Activated gamma-delta T cell treated with anti-CD3 and anti-CD28 coated beads, Interleukin-2, amount 50 U/mL, for 16 hours (primary cell): ENCODE measurements at places on chromosomes 6 and 20.

- no peak for DNase-seq
Measured at GRCh38 chr6:22821664-22822320, 252.4 kb downstream of the HDGFL1 start.

GRCh38 chr6:155177363-155177961 lies 86.4 kb upstream of the CLDN20 start:
- peak; percentile 27 for DNase-seq

DNA sequence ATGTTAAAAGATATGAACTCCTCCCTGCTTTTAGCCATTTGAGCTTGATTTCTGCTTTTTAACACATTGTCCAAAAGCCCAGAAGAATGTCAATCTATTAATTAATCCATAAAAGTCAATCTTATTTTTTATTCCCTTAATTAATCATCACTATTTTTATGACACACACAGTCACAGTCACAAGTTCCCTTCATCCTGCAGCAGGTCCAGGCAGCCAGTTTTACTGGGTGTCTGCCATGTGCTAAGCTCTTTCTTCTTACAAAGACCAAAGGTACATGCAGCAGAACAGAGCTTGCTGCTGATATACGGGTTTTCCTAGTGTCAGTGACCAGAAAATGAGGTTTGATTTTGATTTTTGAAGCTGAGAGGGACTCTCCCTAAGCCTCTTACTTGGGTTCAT lies 53.3 kb upstream of the SLC22A23 start:
- no peak for DNase-seq

DNA sequence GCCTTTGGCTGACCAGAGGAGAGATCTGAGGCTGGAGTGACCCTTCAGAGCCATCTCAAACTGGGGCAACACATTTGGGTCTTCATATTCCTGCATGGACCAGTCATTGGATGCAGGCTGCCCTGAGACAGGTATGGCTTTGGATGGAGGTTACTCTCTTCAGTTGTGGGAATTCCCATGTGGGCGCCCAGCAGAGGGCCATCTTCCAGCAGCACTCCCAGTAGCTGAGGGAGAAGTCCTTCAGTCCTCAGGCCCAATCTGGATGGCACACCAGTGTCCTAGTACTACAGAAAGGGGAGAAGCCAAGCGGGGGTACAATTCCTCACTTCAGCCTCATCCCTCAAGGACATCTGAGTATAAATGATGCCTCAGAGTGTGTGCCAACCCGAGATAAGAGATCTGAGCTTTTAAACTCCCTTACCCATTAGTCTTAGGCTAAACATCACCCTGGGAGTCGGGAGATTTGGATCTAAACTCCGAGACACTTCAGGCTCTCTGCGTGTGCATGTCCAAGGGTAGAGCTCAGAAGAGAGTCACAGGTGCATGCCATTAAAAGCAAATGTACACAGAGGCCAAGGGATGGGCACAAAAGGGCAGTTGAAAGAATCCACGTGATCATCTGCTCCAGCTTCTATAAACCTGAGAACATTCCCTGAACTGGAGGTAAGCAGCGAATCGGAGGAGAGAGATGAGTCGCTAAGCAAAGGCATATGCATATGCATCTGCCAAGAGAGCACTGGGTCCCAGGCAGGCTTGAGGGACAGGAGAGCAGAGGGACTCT lies 204.6 kb downstream of the CD83 start:
- DNase-seq: no peak

DNA sequence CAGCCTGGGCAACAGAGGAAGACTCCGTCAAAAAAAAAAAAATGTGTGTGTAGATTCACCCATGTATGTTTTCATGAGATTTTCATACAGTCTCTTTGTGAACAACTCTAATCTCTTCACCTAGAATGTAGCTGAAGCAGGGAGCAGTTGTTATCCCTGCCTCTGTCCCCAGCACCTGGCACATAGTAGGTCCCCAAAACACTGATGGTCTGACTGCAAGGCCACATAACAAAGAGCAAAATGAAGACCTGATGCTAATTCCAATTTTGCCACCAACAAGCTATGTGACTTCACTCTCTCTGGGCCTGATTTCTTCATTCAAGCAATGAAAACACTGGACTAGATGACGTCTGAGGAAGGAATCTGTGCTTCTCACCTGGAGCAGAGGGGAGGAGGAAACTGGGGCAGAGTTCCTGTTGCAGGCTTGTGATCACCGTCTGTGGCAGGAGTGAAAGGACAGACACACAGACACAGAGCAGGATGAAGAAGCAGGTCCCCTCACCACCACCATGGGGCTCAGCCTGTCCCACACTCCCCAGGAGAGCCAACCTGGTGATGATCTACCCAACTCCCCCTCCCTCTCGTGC lies 4.6 kb downstream of the SLC44A4 start:
- no peak for DNase-seq

DNA sequence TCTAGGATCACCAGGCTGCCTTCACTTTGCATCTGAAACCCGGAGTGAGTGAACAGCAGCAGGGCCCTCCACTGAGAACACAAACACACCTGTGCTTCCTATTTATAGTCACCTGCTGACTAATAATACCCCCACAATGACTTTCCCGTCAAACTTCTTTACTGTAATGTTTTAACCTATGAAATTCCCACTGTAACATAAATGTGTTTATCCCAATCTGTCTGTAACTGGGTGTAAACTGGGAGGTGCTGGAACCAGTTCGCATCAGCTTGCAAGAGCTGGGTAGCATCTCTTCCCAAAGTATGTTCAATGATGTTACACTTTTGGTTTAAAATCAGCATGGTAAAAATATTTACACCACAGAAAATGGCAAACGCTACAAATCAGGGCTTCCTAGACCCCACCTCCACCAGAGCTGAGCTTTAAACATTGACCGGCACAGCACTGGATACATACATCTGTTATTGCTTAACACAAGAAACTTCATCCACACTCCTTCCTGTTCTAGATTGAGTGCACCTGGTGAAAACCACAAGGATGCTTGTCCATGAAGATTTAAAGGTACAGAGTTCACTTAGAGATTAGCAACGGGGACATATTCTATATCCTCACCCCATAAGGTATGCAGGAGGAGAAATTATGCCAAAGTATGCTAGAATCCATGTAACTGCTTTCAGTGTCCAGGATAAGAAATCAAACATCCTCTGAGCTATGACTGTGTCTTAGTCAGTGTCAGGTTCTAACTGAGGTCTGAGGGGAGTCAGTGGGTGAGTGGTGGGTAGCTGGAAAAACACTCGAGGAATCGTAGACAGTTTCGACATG lies 79.0 kb downstream of the ALDH8A1 start:
- no peak for DNase-seq

- no peak for DNase-seq
Measured at GRCh38 chr6:6730831-6731230, 142.3 kb downstream of the LY86 start.

DNA sequence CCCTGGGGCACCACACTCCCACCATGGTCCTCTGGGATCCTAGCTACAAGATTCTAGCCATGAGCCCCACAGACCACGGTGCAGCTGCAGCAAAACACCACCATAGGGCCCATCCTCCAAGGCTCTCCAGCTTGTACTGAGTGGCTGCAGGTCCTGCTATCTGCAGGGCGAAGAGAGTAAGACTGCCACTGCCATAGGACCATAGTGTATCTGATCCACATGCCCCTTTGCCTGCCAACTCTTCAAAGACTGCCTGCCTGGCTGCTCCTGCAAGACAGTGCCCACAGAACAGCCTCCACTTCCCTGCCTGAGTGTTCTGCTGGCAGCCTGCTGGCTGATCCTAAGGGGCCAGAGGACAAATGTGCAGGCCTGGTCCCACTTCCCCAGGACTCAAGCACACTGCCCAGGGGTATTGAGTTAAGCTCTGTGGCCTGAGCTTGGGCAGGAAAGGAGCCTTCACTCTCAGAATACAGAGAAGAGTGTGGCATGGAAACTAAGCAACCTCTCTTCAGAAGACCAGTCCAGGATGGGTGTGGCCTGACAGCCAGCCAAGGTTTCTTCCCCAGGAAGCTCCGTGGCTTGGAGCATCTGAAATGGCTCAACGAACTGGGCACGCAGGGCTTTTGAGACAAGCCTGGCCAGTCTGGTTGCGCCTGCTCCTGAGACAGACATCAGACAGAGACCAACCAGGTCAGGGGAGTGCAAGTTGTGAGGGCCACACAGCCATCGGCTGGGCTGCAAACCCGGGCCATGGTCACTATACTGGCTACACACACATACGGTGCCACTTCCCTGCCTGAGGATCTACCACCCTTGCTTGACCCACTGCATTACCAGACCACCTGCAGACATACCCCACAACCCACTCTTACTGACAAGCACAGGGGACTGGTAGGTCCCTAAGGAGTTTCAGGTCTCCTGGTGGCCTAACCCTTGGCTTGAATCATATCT lies 54.5 kb downstream of the RNGTT start:
- DNase-seq: no peak

DNA sequence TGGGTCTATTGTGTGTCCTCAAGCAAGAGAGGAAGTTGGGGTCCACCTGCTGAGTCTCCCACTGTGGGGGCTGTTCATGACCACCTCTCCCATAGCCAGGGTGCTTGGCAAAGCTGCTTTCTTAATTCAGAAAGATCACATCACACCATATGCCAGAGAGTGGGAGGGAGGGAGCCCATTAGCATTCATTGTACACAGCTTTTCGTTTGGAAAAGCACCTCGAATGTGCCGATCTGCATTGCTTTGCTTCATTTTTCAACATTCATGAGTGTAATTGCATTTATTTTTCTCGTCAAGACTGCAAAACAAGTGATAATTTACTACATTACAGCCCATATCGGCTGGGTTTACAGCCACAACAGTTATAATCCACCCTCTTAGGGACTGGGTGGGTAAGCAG lies 327.3 kb downstream of the PTPRT start:
- DNase-seq: no peak

GRCh38 chr20:19926591-19926990 lies 90.6 kb upstream of the NAA20 start:
- no peak for DNase-seq

GRCh38 chr20:15287329-15287728 lies 949.9 kb upstream of the FLRT3 start:
- no peak for DNase-seq

- no peak for DNase-seq
Measured at GRCh38 chr6:166317261-166318212, 9.3 kb upstream of the PRR18 start.

GRCh38 chr6:25927178-25927577 lies 3.3 kb downstream of the SLC17A2 start:
- no peak for DNase-seq

- DNase-seq: no peak
Measured at GRCh38 chr6:151723152-151723551, 84.3 kb upstream of the ESR1 start.

DNA sequence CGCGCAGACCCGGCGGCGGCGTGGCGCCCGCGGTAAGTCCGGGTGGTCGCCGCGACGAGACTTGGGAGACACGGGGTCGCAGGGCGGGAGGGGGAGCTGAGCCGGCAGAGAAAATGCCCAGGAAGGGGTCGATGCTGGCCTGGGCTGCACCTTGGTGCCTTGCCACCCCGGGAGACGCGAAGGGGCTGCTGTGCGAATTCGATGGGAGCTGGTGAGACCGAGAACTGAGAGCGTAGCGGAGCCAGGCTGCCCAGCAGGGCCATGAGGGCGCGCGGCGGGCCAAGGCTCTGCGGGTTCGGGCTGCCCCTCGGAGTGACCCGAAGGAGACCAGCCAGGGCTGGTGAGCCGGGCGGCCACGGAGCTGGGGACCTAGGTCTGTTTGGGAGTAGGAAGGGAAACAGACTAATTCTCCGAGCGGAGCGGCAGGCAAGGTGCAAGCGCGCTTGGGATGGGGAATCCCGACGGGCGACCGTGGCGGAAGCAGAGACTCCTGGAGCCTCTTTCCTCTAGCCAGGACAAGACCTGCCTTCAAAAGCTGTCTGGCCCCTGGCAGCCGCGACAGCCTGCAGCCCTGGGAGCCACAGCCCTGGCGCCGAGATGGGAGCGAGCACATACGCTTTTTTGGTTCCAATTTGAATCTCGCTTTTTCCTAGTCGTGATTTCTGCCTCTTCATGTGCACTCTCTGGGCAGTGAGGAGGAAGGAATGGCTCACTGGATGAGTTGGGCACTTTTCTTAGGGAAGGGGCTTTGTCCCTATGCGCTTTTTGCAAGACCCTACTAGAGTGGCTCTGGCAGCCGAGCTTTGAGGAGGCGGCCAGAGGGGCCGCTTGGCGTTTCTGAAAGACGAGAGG lies 691 bp downstream of the SYNDIG1 start:
- DNase-seq: no peak

GRCh38 chr6:42095094-42095493 lies 44.8 kb downstream of the TAF8 start:
- DNase-seq: no peak

GRCh38 chr6:41649596-41649995 lies 11.3 kb downstream of the MDFI start:
- no peak for DNase-seq

- DNase-seq: no peak
Measured at GRCh38 chr6:46882645-46883044, 39.1 kb downstream of the ADGRF5 start.

GRCh38 chr6:32974541-32975308 lies 6.3 kb downstream of the BRD2 start:
- DNase-seq: no peak

- DNase-seq: no peak
Measured at GRCh38 chr20:21246161-21246560, 57.0 kb upstream of the XRN2 start.

DNA sequence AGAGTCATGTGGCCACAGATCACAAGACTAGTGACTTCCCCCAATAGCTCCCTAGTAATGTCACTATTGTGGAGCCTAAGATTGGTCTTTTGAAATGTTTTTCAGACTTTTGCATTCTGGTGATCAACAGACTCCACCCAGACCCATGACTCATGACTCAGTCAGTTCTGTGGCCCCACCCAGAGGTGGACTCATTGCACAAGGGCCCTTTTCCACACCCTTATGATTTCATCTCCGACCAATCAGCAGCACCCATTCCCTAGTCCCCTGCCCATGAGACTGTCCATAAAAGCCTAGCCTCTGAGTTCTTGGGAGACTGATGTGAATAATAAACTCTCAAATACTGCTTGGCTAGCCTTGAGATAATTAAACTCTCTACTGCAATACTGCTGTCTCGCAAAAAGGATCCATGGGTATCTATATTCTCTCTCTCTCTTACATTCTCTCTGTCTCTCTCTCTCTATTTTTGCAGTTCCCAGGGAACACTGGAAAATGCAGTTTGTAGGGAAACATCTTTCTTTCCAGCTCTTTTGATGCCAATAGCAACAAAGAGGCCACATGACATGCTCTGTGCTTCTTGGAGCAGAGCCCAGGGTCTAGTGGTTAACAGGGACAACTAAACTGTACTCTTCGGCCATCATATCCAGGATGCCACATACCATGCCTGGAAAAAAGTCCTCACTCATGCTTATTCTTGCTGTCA lies 71.3 kb upstream of the IYD start:
- no peak for DNase-seq

DNA sequence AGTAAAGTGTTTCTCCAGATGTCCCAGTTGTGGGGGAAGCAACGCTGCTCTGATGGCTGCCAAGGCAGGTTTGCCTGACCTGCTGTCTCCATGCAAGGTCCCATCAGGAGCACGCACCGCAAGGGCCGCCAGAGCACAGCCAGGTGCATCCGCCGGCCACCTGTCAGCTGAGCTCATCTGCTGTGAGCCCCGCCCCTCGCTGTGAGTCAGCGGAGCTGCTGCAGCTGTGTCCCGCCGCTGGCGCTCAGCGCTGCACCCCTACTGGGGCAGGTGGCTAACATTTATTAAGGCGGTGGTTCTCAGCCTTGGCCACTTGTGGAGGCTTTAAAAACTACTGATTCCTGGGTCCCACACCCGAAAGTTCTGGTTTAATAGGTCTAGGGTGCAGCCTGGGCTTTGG lies 225.7 kb downstream of the UST start:
- DNase-seq: no peak

GRCh38 chr20:49563015-49563980 lies 4.6 kb downstream of the PTGIS start:
- no peak for DNase-seq
